ENCODE measurements at places on chromosomes 5 and 9.

GRCh38 chr5:6721442-6721841 lies 8.2 kb downstream of the TENT4A start:
- DNase-seq, result no peak

DNA sequence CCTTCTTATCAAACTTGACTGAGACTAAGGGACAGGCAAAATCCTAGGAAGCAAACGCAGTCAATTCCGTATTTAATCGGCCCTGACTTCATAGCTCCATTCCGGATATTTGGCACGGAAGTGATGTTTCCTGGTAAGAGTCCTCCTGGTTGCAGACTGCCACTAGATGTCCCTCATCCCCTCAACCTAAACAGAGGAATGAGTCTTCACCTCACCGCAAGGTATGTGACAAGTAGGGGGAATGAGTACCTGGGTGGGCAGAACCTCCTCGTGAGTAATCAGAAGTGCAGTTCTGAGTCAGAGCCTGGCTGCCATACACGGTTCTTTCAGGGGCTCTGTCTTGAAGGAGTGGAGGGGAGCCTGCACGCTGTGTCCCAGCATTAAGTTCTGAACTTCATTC lies 173.6 kb downstream of the MUSK start:
- DNase-seq, result no peak

DNA sequence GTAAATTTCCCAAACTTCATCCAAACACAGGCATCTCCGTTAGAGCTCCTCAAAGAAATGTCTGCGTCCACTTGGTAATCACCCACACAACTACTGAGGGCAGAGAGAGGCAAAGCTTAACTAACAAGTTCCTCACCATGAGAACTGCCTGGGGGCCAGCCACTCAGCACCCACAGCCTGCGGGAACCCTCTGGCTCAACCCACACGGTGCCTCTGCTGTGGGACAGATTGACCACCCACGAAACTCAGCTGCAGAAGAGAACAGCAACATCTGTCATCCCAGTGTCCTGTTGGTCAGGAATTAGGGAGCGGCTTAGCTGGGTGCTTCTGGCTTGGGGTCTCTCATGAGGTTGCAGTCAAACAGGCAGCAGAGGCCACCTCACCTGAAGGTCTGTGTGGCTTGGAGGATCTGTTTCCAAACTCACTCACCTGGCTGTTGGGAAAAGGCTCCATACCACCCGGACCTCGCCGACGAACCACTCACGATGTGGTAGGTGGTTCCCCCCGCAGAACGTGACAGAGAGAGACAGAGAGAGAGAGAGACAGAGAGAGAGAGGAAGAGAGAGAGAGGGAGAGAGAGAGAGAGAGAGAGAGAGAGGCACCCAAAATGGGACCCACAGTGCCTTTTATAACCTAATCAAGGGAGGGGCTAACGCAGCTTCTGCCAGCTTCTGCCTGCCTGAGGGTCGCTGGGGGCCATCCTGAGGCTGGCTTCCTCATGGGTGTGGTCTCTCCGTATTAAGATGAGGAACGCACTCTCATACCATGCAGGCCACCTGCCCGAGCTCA lies 103.5 kb downstream of the OLFM1 start:
- no peak for DNase-seq

DNA sequence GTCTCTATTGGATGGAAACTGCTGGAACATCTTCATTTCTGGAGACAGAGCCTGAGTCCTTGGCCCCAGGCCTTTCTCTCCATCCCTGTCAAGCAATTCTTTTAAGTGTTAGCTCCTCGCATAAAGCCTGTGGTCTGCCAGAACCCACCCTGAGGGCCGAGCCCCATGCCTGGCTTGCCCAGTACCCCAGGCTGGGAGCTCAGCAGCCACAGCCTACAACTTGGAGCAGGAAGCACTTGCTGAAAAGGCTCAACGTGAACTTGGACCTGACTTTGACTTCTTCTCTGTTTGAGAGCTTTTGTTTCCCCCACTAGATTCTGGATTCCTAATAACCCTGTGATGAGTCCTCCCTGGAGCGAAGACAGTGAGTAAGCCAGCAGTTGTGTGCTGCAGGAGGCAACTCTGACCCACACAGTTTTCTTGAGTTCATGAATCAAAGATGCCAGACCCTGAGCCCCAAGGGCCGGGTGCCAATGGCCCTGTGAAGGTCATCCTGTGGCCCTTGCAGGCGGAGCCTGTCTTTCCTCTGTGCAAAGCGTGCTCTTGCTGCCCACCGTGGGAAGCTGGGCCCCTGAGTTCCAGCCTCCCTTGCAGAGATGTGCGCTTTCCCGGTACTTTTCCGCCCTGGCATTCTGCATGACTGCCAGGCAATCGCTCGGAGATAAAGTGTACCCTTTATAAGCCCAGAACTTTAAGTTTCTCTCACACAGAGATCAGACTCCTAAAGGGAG lies 64.3 kb upstream of the RUFY1 start:
- no peak for DNase-seq

DNA sequence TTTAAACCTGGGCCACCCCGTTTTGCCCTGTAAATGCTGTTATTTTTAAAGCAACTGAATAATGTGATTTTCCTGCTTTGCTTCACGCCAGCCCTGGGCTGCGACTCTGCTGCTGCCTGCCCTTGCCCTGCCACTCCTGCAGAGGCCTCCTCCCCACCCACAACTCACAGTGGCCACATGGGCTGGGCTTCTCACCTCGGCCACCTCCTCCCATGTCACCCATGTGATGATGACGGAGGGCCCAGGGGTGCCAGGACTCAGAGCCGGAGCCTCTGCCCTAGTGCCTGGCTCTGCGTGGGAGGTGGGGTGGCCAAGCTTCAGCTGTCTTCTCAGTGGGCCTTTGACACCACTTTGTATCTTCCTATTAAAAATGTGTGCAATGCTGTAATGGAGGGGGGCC lies 48.1 kb upstream of the NKD2 start:
- DNase-seq, result no peak

GRCh38 chr9:137110147-137110910 lies 4.2 kb downstream of the DPP7 start:
- DNase-seq, result no peak

- DNase-seq, result no peak
Observed at GRCh38 chr5:123476731-123477130, 35.2 kb upstream of the CSNK1G3 start.

GRCh38 chr9:79431019-79431679 lies 140.6 kb upstream of the TLE4 start:
- DNase-seq, result no peak

- DNase-seq, result no peak
Observed at GRCh38 chr5:145996135-145996534, 59.8 kb downstream of the SH3RF2 start.

Measured in stimulated activated CD4-positive, alpha-beta T cell treated with anti-CD3 and anti-CD28 coated beads, Interleukin-4, amount 100 ng/mL, for 48 hours (primary cell).